ENCODE measurements at places on chromosomes 11 and 22.
A peak's percentile ranks its signal among the peaks of the same experiment; 100 is the strongest.

DNA sequence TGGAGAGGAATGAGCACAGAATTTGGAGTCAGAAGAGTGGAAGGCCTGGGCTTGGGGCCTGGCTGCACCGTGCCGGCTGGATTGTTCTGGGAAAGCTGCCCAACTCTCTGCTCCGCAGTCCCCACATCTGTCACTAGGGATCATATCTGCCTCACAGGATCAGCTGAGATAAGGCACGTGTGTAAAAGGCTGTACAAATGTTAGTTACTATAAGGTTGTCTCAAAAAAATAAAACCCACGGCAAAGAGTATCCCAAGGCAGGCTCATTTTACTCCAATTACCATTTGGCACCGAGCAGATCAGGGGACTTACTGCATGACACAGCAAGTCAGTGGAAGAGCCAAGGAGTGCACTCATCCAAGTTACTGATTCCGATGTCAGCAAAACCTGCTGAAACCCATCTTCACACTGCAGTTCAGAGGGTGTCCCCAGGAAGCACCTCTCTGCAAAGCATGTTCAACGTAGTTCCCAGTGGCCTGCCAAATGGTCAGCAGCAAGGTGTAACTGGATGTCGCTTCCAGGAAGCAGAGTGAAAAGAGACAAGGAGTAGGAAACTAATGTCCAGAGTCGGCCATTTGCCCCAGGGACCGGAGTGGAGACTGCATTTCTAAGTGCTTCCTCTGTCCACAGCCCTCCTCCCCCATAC lies 18.1 kb upstream of the MRTFA start:
- no peak for DNase-seq

- no peak for DNase-seq
These were observed 89.0 kb downstream of the TRMU start for GRCh38 chr22:46424496-46424895.

GRCh38 chr11:111734101-111734953 lies 31.9 kb downstream of the PPP2R1B start:
- DNase-seq, result no peak

- no peak for DNase-seq
These were observed 1.7 kb downstream of the ABTB2 start for GRCh38 chr11:34356130-34356529.

GRCh38 chr11:2089536-2090165 lies 49.5 kb downstream of the IGF2 start:
- DNase-seq, result no peak

- DNase-seq, result no peak
These were observed 14.0 kb upstream of the NRIP3 start for GRCh38 chr11:9017773-9018172.

- no peak for DNase-seq
These were observed 185.3 kb upstream of the C11orf87 start for GRCh38 chr11:109236696-109237095.

DNA sequence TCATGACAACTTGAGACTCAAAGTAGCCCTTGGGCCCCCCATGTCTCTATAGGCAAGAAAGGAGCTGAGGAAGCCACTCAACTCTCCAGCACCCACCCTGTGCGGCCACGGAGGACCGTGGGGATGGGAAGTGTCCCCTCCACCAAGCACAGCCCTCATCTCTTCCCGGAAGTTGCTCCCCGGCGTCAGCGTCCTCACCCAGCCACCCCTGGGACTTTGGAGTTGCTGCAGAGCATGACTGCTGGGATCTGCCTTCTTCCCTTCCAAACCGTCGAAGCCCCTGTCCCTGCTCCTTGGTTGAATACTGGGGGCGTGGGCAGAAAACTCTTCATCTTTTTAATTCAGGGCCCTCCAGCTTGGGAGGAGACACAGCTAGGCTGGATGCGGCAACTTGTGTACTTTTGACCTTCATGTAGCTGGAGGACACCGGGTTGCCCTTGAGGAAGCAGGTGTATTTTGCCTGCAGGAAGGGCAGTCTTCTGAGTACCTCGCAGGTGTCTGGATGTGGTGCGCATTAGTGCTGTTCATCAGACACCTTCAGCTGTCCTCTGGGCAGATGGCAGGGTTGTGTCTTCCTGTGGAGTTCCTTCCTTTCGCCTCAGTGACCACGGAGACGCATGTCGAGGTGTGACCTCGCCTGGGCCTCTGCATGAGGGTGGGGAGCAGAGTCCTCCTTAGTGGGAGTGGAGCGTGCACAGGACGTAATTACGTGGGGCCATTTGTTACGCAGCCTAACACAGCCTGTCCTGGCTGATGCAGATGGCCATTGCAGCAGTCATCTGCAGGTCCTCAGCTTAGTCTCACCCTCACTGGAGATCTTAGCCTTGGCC lies 12.2 kb upstream of the IFITM3 start:
- no peak for DNase-seq

DNA sequence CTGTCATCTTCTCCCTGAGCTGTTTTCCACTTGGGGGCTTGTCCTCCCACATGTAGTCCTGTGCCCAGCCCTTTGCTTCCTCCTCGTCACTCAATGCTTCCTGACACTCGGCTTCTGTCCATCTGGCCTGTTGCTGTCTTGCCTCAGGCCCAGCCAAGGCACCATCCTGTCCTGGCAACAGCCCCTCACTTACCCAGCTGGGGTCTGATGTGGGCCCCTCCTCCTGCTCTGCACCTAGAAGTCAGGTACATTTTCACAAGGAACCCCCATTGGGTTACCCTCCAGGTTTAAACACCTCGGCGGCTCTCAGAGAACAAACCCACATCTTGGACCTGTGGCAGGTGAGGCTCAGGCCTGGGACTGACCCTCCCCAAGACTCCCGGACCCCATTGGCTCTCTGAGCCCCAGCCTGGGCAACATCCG lies 784.8 kb downstream of the TBC1D22A start:
- no peak for DNase-seq

GRCh38 chr22:50604256-50605001 lies 3.8 kb downstream of the MAPK8IP2 start:
- no peak for DNase-seq

GRCh38 chr22:23116506-23117263 lies 25.1 kb downstream of the RSPH14 start:
- no peak for DNase-seq

- no peak for DNase-seq
These were observed 35.7 kb upstream of the GAB2 start for GRCh38 chr11:78453140-78453935.

DNA sequence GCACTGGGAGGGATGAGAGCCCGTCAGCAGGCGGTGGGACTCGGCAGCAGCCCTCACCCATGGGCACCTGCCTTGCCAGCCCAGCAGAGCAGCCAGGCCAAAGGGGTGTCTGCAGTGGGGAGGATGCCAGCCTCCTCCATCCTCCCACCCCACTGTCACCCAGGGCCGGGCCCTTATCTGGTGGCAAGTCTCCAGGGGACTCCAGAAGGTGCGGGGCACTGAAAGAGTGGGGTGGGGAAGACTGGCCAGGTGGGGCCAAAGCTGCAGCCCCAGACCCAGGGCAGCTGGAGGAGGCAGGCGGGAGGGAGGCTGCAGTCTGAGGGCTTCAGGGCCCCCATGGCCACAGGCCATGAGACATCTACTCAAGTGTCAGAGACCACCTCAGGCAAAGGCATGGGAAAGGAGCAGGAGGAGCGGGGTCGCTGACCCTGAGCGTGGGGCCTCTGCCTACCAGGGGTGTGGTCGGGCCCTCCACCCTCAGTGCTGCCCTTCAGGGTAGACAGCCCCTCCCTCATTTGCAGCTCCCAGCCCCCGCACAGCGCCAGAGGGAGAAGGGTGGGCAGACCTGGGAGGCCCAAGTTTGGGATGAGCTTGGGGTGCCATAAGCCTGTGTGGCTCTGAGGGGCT lies 3.5 kb downstream of the DGCR6L start:
- no peak for DNase-seq

DNA sequence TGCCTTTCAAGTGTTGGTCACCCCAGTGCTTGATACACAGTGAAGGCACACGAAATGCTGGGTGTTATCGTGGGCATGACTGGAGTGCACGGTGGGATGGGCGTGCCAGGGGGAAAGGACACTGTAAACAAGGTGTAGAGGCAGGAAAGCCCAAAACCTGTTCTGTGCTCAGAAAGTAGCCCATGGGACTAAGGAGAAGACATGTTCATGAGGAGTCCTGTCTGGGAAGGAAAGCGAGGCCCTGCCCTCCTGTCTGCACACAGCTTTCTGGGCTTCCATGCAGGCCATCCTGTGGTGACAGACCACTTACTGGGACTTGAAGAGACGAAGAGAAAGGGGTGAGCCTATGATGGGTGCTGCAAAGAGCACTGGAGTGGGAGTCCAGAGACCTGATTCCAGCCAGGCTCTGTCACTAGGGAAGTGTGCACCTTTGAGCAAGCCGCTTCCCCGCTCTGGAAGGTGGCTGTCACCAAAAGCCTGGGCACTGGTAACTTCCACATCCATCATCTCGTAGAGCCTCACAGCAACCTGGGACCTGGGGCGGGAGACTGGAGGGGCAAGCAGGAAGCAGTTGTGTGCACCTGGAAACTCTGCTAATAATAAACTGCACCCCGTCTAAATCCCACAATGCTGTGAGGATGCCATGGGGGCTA lies 846 bp upstream of the POU2F3 start:
- no peak for DNase-seq

DNA sequence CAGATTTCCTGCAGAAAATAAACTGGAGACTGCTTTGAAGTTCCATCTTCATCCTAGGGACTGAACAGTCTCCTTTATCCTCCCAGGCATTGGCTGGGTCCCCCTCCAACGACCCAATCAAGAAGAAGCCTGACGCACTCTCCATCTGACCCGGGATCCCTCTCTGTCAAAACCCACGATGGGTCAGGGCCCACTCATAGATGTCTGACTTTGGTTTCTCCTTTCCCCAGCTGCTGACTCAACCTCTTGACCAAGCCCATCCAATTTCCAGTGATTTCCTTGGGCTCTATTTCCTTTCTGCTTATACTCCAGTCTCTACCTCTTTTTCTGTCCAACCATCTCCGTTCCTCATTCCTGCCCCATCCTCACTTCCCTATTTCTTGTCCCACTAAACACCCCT lies 189.7 kb downstream of the MIAT start:
- DNase-seq, result no peak

DNA sequence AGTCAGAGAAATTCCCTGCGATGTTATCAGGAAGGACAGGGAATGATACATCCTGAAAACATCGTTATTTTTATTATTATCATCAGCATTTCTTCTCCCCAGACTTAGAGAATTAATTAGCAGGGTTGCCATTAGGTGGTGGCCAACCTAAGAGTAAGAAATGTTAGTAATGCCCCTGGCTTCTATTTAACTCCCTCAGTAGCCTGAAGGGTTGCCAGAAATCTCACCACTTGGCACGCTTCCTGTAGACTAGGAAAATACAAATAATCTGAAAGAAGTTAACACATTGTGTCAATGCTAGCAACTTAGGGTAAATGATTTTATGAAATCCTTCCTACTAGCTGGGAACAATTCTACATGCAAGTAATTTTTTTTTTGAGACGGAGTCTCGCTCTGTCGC lies 45.5 kb downstream of the ENDOD1 start:
- DNase-seq, result no peak

DNA sequence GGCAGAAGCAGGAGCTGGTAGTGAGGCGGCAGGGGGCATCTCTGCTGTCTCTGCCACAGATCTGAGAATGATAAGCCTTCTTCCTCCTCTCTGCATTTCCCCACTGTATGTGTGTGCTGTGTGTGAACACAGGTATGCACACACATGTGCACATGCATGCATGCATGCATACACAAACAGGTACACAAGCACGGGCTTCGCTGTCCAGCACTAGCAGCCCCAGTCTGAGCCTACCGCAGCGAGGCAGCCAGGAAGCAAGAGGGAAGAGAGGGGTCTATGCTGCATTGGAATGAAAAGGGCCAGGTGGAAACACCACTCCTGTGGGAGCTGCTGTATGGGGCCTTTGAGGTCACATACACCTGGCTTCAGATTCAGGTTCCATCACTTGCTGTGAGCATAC lies 62.4 kb downstream of the TMPRSS5 start:
- DNase-seq, result no peak

- DNase-seq, result no peak
These were observed 1.4 kb downstream of the SLC5A1 start for GRCh38 chr22:32044477-32044876.

GRCh38 chr11:63010934-63011439 lies 4.7 kb downstream of the SLC22A8 start:
- DNase-seq, result no peak

GRCh38 chr11:26017322-26017860 lies 314.5 kb upstream of the ANO3 start:
- DNase-seq, result no peak

GRCh38 chr11:20122131-20122530 lies 38.1 kb downstream of the DBX1 start:
- no peak for DNase-seq

GRCh38 chr11:131206671-131207070 lies 163.7 kb upstream of the NTM start:
- DNase-seq, result no peak

GRCh38 chr11:128686745-128687177 lies 7.1 kb upstream of the FLI1 start:
- DNase-seq, result no peak

GRCh38 chr22:39617342-39617741 lies 46.8 kb downstream of the CACNA1I start:
- DNase-seq, result peak; percentile 22

- DNase-seq, result no peak
These were observed 3.4 kb upstream of the APOA1 start for GRCh38 chr11:116840746-116841296.

- DNase-seq, result no peak
These were observed 14.0 kb upstream of the MCHR1 start for GRCh38 chr22:40665312-40665711.

DNA sequence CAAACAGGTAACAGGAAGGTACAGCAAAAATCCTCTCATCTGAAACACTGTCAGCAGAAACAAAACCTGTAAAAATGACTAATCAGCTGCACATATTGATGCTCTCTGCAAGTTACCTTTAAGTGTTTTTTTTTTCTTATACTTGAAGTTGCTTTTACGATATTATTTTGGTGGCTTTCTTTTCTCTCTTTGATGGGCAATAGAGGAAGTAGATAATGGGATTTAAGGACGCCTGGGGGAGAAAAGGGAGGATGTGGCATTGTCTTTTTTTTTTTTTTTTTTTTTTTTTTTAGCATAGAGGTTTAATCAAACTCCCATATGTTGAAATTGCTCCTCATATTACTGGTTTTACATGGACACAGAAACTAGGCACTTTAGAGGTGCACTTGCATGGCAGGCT lies 11.4 kb upstream of the ADSL start:
- no peak for DNase-seq

GRCh38 chr11:96313163-96313562 lies 29.8 kb downstream of the MAML2 start:
- no peak for DNase-seq

DNA sequence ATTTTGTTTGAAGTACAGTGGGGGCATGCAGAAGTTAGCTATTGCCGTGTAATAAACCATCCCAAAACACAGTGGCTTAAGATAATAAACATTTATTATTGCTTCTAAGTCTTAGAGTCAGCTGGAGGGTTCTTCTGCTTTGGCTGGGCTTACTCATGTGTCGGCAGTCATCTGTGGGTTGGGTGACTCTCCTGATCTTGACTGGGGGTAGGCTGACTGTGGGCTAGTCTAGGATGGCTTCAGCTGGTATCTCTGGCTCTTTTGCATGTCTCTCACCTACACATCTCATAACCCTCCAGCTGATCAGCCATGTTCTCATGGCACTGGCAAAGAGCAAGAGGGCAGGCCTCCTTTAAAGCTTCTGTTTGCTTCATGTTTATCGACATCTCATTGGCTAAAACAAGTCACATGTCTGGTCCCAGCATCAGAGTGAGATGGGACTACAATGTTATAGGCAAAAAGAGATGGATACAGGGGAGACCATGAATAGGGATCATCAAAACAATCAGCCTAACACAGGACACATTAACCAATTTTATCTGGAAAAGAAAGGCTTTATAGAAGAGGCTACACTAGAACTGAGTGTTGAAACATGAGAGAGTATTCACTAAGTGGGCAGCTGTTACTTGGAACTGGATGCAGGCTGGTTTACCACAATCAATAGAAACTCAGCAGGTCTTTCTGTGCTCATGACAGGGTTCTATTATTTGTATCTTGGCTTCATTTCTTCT lies 5.1 kb downstream of the LRRC51 start:
- no peak for DNase-seq
